Psoas muscle (tissue), 8 donors: ENCODE measurements at places on chromosomes 5 and 9. TPM values are rescaled to one million over a fixed set of nuclear protein-coding genes. Genes with fewer than 3 reads are reported as not detected.

DNA sequence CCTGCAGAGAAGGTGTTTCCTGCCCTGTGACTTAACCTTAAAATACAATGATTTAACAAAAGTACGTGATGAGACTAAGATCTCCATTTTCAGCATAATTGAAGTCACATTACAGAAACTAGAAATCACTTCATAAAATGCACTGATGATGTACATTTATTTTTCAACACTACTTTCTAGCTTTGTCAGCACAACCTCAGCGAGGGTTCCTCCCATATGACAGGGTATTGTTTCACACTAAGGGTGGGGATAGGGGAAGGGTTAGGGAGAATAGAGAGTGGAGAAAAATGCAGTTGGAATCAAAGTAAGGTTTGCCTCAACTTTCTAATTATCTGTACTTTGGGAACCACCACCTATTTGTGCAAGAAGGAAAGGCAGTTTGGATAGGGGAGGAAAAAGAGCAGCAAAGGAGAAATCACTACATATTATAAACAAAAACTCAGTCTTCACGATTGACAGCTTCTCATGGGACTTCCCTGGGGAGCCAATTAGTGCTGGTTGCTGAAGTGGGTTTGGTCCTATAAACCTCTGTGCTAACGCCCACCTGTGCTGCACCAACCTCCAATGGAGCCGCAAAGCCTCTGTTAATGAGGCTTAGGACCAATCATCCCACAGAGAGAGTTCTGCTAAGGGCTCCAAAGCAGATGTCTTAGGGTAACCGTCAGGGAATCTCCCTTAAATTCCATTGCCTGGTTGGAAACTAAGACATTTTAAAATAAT, 369.2 kb upstream of the PDE4D start:
- H3K36me3 ChIP-seq = no peaks in the 10 kb centered on the region
- H3K27me3 ChIP-seq = no peaks in the 10 kb centered on the region
- H3K4me1 ChIP-seq = no peaks in the 10 kb centered on the region

DNA sequence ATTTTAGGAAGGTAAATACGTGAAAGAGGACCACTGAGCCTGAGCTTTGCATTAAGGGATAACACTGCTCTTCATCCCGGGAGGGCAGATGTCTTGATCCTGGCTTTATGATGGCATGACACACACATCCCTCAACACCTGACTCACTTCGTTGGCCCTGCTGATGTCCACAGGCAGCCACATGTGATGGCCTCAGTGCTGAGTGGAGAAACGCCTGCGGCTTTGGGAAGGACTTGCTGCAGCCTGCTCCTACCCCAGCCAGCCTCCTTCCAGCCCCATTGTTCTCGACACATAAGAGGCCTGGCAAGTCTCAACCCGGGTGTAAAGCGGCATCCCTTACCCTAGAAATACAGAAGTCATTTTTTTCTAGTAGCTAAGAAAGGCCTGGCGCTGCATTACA, 169.0 kb downstream of the SYK start:
- no peak overlapping the region for H3K4me3 ChIP-seq
- DNase-seq = no peak
- H3K27ac ChIP-seq = no peak overlapping the region
- H3K27me3 ChIP-seq = no peaks in the 10 kb centered on the region
- no peaks in the 10 kb centered on the region for H3K4me1 ChIP-seq

GRCh38 chr9:21677387-21677786, 125.0 kb upstream of the MTAP start:
- H3K36me3 ChIP-seq = no peaks in the 10 kb centered on the region
- no peak for DNase-seq
- no peak overlapping the region for H3K27ac ChIP-seq
- H3K27me3 ChIP-seq = no peaks in the 10 kb centered on the region
- no peaks in the 10 kb centered on the region for H3K4me1 ChIP-seq

- no peak for DNase-seq
- no peaks in the 10 kb centered on the region for H3K36me3 ChIP-seq
- H3K27me3 ChIP-seq = no peaks in the 10 kb centered on the region
Observed at GRCh38 chr5:54378707-54379106, 68.3 kb upstream of the ARL15 start.

DNA sequence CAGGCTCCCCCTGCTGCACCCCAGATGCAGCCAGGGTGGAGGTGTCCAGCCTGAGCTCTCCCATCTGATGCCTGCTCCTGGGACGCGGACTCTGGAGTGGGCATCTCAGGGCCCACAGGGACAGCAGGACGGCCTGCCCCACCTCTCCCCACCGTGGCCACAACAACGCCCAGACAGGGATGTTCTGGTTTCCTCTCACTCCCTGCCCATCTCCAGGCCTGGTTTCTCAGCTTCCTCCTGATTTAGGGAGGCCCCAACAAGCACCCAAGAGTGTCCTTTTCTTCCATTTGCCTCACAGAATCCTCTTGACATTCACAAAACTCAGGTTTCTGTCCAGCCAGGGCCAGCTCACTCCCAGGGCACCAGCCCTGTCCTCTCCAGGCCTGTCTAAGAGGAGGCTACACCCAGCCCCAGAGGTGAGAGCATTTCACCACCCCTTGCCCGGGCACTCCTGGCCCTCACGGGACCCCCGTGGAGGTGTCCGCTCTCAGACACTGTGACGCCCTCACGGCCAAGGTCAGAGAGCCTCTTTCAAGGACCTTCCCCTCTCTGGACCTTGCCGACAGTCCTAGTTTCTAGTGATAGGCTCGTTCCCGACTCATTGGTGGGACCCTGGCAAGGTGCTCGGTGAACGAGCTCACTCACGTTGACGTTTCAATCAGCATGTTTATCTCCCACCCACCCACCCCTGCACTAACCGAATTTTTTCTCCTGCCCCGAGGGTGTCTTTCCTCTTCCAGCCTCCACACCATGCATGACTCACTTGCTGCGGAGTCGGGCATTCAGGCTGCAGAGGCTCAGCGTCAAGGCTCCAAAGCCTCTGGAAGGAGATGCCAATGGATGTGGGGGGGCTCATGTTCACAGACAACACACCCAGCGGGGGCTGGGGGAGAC, 62.0 kb upstream of the UNC5A start:
- no peak for DNase-seq
- H3K4me3 ChIP-seq = no peak overlapping the region
- no peaks in the 10 kb centered on the region for H3K27me3 ChIP-seq
- H3K36me3 ChIP-seq = no peaks in the 10 kb centered on the region

The GIN1 gene
- 11.6 TPM for total RNA-seq

- no peaks in the 10 kb centered on the region for H3K27me3 ChIP-seq
- H3K4me1 ChIP-seq = no peaks in the 10 kb centered on the region
- H3K36me3 ChIP-seq = no peaks in the 10 kb centered on the region
- H3K27ac ChIP-seq = no peak within 1 kb of the TSS
- DNase-seq = no peak
- no peak within 1 kb of the TSS for H3K4me3 ChIP-seq
Observed at GRCh38 chr9:123355761-123356431, at the start of gene CRB2. CRB2 (plus strand) TSS chr9:123356197; CDS start chr9:123356261, 64 bp downstream.

DNA sequence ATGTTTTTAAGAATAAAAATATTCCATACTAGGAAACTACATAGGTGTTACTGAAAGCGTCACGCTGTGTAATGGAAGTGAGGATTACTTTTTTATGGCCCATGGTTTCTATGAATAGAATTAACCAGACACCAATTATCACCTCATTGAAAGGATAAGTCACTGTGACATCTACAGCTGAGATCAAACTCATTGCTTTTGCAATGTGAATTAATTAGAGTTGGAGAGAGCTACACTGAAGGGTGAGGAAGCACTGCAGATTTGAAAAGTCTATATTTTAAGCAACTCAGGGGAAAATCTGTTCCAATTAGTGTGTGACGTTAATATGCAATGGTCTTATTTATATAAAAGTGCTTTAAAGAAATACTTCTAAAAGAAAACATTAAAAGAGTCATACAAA, 1300.1 kb upstream of the DMAC1 start:
- H3K4me3 ChIP-seq = no peak overlapping the region
- no peaks in the 10 kb centered on the region for H3K36me3 ChIP-seq
- no peaks in the 10 kb centered on the region for H3K27me3 ChIP-seq
- H3K27ac ChIP-seq = no peak overlapping the region
- H3K4me1 ChIP-seq = no peaks in the 10 kb centered on the region

- H3K27ac ChIP-seq = no peak overlapping the region
- H3K36me3 ChIP-seq = peaks cover 45% of the 10 kb centered on the region
- H3K4me1 ChIP-seq = peaks cover 5% of the 10 kb centered on the region
- DNase-seq = no peak
Observed at GRCh38 chr9:2047916-2048315, 32.8 kb downstream of the SMARCA2 start.

GRCh38 chr5:113214606-113215323, 220.0 kb downstream of the TSSK1B start:
- no peaks in the 10 kb centered on the region for H3K36me3 ChIP-seq
- no peak overlapping the region for H3K27ac ChIP-seq
- H3K4me3 ChIP-seq = no peak overlapping the region
- peaks cover 15% of the 10 kb centered on the region for H3K4me1 ChIP-seq
- no peak for DNase-seq

DNA sequence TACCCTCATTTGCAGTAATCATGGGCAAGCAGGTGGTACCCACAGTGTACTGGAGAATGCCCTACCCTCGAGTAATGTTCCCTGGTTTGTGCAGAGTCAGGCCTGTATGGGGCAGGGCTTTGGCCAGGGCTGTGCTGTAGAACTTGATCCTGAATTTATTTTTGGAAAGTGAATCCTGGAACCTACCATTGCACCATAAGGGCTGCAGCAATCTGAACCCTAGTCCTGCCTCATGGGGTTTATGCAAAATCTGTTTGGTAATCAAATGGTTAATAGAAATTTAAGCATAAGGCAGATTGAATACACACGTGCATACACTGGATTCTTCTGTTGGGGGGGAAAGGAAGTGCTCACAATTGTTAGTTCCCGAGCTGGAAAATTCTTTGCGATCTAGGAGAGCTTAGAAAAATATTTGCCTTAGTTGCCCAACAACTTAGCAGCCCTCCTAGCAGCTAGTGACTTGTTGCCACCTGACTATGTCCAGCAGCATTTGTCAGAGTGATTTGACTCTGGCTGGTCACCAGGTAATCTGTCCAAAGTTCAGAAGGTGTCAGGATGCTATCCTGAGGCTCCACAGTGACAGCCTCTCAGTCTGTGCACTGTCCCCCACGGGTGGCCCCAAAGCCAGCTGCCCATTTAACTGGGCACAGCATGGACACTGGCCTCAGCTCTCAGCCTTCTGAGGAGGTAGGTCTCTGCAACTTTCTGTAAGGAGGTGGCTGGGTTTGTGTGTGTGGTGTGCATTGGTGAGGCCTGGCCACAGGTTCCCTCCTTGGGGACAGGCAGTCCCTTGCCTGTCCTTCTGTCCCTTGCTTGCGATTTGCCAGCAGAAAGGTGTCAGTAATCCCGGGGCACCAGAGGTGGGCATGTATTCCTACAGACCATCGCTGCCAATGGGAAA, 8.3 kb downstream of the MVB12B start:
- H3K4me3 ChIP-seq = peak overlapping the region; percentile 55
- no peaks in the 10 kb centered on the region for H3K27me3 ChIP-seq
- no peaks in the 10 kb centered on the region for H3K36me3 ChIP-seq
- H3K27ac ChIP-seq = peak overlapping the region; percentile 74
- DNase-seq = peak; percentile 78

DNA sequence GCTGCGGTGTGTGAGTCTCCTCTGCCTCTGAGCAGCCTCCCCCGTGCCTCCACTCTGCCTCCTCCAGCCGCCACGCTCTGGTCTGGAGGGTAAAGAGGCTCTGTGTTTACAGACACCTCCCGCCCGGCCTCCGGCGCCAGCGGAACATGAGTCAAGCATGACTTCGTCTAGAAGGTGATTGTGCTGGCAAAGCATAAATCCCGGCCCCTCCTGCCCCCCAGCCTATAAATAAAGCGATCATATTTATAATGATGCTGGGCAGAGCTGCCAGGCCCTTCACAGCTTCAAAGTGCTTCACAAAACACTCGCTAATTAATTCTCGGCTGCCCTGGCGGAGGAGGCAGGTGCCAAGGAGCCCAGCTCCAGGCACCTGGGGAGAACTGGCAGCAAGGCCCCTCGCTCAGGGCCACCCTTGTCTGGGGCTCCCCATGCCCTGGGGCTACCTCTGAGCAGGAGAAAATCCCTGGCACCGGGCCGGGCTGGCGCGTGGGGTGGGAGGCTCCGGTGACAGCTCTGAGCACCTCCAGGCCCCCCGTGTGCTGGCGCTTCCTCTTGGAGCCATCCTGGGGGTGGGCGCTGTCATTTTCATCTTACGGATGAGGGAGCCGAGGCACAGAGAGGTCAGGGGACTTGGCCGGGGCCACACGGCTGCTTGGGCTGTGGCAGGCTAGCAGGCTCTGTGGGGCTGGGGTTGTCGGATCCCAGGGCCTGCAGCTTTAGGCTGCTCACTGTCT, 87.8 kb downstream of the RXRA start:
- peaks cover 28% of the 10 kb centered on the region for H3K36me3 ChIP-seq
- H3K27me3 ChIP-seq = no peaks in the 10 kb centered on the region
- H3K27ac ChIP-seq = peak overlapping the region; percentile 81

DNA sequence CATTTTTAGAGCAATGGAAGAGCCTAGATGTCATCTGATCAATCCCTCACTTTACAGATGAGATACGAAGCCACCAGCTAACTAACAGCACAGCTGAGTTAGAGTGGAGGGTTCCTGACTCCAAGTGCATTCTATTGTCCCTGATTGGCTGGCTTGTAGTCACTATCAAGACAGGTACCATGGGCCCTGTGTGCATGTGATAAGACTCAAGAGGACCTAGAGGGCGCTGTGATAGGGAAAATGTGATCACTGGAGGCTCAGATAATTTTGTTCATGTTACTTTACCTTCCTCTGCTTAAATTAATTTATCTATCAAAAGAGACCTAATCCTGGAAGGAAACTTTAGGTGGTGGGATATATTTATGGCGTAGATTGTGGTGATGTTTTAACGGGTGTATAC, 19.5 kb upstream of the SNAPC3 start:
- H3K36me3 ChIP-seq = no peaks in the 10 kb centered on the region
- DNase-seq = no peak
- H3K27ac ChIP-seq = no peak overlapping the region
- H3K27me3 ChIP-seq = no peaks in the 10 kb centered on the region
- no peak overlapping the region for H3K4me3 ChIP-seq

DNA sequence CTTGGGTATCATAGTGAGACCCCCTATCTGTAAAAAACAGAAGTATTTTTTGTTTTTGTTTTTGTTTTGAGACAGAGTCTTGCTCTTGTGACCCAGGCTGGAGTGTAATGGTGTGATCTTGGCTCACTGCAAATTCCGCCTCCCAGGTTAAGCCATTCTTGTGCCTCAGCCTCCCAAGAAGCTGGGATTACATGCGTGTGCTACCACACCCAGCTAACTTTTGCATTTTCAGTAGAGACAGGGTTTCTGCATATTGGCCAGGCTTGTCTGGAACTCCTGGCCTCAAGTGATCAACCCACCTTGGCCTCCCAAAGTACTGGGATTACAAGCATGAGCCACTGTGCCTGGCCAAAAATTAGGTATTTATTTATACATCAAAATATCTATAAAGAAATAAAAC, 10.2 kb upstream of the CCDC171 start:
- no peak overlapping the region for H3K4me3 ChIP-seq
- H3K27ac ChIP-seq = no peak overlapping the region
- no peaks in the 10 kb centered on the region for H3K27me3 ChIP-seq
- no peak for DNase-seq
- no peaks in the 10 kb centered on the region for H3K4me1 ChIP-seq

The CCDC192 gene
- not detected for total RNA-seq
